ENCODE measurements at places on chromosomes 4 and X.

- DNase-seq = no peak
These were observed 323.8 kb downstream of the FBXW7 start for GRCh38 chr4:152211936-152212653.

DNA sequence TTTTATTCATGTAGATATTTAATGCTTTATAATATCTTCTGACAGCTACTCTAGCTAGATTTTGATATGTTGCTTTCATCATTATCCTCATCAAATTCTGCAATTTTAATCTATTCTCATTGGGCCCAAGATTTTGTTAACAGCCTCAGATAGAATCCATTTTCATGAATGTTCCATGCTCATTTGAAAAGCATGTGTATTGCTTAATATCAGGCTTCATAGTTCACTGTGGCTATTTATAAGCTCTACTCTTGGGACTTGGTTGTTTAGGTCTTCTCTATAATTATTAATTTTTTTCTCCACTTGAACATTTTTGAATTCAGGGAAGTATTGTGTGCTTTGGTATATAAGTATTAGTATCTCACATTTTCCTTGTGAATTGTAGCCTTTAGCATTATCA is 41.8 kb downstream of the RAB40A start:
- DNase-seq = no peak

DNA sequence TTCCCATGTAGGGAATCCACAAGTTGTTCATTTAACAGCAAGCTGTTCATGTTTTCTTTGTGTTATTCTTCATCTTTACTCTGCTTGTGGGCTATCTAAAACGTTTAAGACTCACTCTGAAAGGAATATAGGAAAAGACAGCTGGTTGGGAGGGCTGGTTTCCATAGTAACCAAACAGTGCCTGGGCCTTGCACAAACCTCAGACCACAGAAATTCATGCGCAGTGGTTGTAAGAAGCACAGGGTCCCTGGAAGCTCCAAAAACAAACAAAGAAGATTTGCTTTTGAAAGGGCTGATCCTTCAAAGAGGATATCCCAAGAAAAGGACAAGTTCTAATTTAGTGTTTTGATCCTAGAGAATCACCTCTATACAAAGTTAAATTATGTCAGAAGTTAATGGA is 7.8 kb downstream of the SERTM2 start:
- no peak for DNase-seq

- no peak for DNase-seq
These were observed 275.5 kb downstream of the CFAP299 start for GRCh38 chr4:80610845-80611677.

DNA sequence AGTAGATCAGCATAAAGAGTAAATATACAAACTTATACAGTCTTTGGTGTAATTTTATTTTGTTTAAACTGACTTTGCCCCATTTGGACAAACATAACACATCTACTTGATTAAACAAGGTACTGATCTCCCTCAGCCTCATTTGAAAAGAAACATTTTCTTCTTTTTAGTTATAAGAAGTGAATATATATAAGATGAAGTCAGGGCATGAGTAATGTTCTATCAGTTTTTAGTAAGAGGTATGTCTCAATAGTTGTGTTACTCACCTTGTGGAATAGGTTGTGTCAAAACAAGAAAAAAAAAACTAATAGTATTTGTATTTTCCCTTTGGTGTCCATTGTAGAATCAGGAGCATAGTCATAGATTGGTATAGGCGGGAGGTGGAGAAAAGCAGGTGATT is 327.4 kb downstream of the RPA4 start:
- DNase-seq = no peak

DNA sequence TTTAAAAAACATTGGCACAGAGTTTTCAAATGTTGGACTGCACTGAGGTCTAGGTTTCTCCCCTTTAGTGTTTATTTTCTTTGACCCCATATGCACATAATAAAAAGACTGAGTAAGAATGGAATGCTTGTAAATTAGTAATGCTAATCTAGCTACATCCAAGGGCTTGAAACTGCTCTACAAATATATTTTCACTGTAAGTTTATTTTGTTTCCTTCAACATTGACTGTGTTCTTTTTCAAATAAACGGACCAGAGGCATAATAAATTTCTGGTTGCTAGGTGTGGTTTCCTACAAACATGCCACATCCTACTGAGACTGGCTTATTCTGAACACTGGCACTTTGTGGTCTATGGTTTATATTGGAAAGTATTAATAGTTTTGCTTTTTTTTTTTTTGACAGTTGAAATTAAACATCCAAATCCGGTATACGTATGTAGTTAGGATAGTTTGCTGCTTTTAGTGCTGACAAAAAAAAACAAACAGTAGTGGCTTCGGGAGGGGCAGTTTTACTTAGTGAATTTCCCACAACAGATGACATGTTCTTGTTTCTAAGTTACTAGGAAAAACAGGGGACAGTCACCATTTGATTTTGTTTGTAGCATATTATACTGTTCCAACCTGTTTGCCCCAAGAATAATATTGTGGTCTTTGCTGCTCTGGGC is 13.2 kb downstream of the CA5B start:
- DNase-seq = no peak

DNA sequence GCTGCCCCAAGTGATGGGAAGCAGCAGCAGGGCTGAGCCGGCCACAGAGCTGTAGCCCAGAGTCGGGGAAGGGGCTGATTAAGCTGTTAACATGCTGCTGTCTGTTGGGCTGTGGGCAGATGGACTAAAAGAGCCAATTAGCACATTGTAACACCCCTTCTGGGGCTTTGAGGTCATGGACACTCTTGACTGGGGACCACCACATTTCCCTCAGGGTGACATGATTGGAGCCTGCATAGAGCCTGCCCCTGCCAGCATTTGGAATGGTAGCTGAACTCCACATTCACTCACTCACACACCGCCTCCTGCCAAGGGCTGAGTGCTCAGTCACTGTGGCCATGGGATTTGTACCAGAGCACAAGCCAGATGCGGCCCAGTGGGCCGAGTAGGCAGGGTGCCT is 646.9 kb downstream of the FAT4 start:
- no peak for DNase-seq

DNA sequence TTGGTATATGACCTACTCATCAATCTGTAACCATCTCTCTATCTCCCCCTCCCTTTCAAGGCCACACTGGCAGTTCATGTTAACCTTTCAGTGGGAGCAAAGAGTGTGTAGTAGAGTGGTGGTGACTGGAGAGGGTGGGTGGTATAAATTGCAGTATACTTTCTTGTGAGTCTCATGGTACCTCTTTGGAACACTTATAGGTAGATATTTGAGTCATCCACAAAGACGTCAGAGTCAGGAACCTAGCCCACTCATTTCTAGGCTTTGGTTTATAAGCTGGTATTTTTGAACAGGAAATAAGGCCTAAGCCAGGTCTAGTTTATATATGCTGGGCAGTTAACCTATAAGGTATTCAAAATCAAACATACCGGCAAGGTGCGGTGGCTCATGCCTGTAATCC is 36.3 kb downstream of the RLIM start:
- DNase-seq = no peak

DNA sequence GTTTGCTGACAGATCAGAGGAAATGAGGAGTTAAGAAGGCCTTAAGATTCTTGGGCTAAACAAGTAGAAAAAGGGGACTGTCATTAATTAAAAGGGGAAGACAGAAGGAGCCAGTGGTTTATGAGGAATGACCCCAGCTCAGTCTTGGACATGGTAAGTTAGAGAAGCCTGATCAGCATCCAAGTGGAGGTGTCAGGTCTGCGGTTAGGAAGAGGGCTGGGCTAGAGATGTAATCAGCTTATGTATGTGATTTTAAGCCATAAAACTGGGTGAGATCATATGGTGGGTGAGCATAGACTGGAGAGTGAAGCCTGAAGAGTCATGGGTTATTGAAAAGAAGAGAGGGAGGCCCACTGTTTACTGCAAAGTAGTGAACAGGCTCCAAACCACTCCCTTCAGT is 246.1 kb downstream of the NR3C2 start:
- DNase-seq = no peak

DNA sequence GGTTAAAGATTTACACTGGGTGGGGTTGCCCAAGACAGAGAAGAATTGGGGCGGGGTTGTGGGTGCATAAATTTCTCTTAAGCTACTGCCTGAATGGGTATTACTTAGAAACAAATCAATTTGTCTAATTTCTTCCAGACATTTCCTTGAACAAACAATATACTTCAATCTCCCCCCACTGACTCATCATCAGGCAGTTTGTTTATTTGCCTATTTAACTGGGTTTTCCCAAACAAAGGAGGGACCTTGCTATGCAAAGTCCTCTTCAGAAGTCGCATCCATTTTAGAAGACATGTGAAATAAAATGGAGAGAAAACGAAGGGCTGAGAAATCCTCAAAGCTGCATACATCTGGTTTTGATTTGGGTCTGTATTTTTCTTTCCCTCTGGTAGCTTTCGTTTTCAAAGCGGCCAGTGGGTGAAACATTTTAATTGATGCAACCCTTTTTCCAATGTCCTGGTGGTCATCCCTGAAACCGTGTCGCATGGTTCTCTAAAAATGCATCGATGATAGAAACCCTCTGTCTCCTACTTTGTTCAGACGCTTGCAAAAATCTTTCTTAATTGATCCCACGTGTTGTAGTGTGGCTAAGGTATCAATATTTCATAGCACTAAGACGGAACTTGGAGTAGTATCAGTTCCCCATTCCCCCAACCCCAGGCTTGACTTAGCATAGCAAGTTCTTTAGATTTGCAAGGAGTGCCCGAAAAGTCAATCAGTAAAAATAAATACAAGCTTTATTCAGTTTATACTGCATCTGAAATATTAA is 115.1 kb upstream of the MXRA5 start:
- no peak for DNase-seq

DNA sequence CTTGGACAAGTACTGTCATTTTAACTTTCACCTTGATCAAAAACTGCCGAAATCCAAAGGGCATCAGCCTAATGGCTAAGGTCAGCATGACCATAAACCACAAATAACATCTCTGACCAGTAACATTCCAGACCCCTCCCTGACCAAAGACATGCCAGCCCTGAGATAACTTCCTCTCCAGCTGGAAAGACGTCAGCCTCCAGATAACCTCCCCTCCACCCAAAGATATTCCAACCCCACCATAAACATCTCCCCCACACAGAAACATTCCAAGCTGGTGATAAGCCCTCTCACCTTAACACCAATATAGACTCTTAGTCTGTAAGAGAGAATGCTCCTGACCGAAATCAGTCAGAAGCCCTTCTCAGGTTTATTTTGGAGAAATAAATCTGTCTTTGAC is 7.4 kb downstream of the PPP1R2C start:
- no peak for DNase-seq

DNA sequence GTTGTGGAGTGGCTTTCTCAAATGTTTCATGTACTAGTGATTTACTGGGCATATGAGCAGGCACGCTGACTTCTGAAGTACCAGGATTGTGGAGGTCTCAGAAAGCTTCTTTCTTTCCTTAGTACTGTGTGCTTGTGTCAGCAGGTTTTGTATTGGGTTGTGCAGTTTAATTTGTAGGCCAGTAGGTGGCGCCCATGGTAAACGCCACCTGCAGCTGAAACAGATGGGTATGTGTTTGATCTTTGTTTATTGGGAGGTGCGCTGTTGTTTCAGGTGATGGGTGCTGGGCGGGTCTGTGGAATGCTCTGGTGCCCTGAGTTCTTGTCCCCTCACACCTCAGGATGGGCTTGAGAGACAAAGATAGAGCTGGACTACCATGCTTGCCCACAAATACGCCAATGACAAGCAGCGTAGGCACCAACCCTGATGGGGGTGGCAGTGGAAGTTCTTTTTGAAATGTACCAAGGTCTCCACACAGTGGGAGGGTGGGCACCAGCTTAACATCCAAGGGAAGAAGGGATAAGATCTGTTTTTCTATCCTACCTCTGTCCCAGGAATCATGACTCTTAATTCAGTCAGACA is 141.5 kb downstream of the RPS6KA6 start:
- no peak for DNase-seq
